Retina (tissue), 1 donor: ENCODE measurements at places on chromosomes 16 and 17.
A peak's percentile ranks its signal among the peaks of the same experiment; 100 is the strongest.

GRCh38 chr16:78244131-78244895 lies 144.9 kb downstream of the WWOX start:
- no peak for DNase-seq

DNA sequence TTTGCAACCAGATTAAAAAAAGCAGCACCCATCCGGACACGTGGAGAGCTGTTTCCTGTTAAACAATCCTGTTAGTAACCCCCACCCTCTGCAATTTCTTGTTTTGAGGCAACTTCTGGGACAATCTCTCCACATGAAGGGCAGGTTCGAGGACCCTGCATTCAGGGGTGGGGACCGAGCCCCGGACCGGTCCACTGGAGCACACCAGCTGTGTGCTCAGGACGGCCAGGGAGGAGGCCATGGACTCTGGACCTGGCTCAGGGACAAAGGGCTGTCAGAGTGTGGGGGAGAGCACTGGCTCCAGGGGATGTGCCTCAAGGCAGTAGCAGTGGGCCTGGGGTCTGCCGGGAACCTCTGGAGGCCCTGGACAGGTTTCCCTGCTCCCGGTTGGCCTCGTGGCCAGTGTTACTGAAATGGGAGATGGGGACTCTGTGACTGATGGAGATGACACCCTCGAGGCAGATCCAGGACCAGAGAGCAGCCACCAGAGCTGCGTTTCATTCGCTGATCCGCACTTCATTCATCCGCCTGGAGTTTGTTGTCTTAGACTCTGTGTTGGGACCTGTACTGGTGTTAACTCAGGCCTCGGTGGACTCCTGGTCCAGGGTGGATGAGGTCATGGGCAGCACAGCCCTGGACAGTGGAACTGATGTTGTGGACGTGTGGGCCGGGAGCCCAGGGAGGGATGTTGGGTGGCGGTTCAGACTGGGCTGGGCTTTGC lies 2.9 kb upstream of the CPNE7 start:
- DNase-seq: no peak

DNA sequence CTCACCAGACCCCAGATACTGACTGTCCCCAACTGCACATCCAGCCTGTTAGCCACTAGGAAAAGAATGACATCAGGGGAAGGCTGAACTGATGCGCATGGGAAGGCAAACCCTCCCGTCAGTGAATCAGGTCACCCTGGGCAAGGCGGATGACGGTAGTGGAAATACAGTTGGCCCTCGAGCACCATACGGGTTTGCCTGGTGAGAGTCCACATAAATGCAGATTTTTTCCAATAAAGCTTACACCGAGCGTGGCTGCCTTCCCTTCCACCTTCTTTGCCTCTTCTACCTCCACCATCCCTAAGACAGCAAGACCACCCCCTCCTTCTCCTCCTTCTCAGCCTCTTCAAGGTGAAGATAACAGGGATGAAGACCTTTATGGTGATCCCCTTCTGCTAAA lies 236.1 kb upstream of the TNRC6C start:
- DNase-seq: no peak

GRCh38 chr17:38960402-38960801 lies 6.8 kb downstream of the FBXO47 start:
- DNase-seq: no peak

- DNase-seq: peak; percentile 76
These were observed at the start of gene CDH3 for GRCh38 chr16:68644715-68645493. CDH3 (plus strand) TSS chr16:68645310; CDS start chr16:68645380, 70 bp downstream.
